Stimulated activated CD8-positive, alpha-beta memory T cell treated with anti-CD3 and anti-CD28 coated beads, Interleukin-2, amount 100 ng/mL, for 48 hours (primary cell): ENCODE measurements at places on chromosomes 1 and 21.

GRCh38 chr1:27759236-27759635 lies 13.8 kb upstream of the STX12 start:
- no peak for DNase-seq

GRCh38 chr1:172999349-172999748 lies 51.4 kb downstream of the TNFSF18 start:
- DNase-seq = no peak

DNA sequence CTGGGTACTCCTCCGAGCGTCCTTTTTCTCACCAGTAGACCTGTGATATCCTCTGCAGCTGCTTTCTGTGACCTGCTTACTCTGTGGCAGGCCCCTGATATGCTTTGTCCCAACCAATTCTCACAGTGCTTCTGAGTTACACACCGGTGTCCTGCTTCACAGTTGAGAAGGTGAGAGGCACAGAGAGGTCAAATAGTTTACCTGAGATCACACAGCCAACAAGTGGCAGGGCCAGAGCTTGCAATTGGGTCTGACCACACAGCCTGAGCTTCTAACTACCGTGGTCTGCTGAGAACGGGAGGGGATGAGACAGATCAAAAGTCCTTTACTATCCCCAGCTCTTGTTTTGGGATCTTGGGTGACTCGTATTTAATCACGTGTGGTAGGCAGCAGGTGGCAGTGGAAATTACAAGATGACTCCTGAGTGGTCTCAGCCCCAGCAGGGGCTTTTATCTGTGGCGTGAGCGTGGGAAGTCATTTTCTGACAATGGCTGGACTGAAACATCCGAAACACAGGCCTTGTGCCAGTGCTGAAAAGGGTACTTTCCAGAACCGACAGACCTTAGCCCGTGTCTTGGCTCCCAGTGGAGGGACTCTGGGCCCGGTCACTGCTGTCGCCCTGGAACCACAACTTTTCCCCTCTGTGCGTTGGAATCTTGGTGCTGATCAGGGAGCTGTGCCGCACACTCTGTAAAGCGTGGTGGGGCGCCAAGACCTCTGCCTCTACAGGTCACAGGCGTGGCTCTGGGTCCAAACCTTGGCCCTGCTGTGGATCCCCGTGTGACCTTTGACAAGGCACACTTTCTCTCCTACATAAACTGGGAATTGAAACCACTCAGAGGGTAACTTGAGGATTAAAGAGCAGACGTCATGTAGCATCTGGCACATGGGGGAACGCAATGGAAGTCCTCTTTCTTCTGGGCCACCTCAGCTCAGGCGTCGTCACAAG lies 11.9 kb downstream of the THEMIS2 start:
- DNase-seq = no peak

DNA sequence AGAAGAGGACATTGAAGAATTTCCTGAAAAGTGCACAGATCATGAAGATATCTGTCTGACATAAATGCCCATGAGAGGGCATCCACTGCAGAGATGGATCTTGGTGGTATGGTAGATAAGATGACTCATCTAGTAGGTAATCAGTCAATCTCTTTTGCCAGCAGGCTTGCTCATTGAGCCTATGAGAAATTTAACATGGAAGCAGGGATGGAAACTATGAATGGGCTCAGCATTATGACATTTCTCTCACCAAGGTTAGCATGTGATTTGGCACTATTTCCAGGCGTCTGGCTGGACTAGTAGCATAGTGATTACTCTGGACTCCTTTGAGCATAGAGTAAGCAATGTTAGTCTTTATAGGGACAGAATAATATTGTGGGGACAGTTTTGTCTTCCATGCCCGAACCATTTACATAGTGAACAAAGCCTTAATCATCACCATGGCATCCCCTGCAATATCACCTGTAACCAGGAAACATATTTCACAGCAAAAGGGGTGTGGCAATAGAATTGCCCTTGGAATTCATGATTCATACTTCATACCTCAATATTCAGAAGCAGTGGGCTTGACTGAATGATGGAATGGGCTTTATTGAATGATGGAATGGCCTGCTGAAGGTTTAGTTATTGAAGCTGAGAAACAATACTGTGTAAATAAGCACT lies 7.3 kb downstream of the OR2C3 start:
- no peak for DNase-seq

DNA sequence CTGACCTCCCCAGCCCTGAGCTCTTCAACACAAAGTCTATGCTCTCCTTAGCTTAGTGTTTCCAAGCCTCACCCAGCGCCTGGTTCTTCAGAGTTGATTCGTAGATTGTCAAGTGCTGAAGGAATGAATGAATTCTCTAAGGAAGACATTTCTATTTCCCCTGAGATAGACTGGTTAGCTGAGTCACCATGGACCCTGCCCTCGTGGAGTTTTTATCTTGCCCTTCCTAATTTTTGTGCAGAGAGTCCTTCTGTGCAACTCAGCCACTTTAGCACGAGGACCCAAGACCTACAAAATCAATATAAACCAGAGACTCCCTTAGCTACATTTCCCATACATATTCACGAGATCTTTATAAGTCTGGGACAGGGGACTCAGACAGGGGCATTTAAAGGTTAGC lies 2.6 kb upstream of the CD244 start:
- DNase-seq = no peak

DNA sequence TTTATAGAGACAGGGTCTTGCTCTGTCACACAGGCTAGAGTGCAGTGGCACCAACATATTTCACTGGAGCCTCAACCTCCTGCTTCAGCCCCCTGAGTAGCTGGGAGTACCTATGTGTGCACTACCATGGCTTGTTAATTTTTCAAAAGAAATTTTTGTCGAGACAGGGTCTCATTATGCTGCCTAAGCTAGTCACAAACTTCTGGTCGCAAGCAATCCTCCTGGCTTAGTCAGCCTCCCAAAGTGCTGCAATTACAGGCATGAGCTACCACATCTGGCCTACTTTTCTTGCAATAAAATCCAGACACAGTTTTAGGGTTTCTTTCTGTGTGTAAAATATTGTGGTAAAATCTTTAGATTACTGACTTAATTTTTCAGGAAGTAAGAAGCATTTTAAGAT lies 27.9 kb upstream of the NTPCR start:
- DNase-seq = no peak

DNA sequence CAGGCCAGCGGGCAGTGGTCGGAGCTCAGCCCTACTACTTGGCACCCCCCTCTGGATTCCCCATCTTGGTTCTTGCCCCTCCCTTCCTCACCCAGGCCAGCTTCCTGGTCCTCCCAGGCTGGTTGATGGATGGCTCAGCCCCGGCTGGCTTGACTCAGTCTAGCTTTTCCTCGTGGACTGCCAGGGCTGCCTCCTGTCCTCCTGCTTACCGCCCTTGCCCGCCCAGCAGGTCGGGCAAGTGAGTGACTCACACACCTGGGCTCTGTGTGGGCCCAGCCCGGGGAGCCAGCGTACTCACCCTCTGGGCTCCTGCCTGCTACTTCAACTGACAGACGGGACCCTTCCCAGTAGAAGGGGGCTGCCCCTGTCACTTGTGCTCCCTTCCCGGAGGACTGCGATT lies 19.5 kb upstream of the ARHGEF10L start:
- no peak for DNase-seq

- no peak for DNase-seq
Observed at GRCh38 chr1:52239708-52240001, 97.8 kb downstream of the ZFYVE9 start.

- no peak for DNase-seq
Observed at GRCh38 chr1:246008363-246008831, 498.7 kb downstream of the SMYD3 start.

DNA sequence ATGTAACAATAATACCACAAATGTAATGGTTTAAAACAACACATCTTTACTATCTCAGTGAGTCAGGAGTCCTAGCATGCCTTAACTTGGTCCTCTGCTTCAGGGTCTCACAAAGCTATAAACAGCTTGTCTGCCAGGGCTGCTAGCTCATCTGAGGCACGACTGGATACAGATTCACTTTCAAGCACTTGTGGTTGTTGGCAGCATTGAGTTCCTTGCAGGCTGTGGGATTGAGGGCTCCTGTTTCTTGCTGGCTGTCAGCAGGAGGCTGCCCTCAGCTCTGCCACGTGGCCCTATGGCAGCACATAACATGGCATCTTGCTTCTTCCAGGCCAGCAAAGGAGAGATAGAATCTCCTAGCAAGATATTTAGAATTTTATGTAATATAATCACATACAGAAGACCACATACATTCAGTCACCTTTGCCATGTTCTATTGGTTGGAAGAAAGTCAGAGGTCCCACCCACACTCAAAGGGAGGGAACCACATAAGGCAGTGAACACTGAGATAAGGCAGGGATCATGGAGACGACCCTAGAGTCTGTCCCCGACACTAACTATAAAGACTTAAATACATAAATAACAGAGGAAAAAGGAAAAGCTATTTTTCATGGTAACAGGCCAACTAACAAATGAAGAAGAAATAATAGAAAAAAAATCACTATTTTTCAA lies 18.9 kb upstream of the IPP start:
- no peak for DNase-seq

DNA sequence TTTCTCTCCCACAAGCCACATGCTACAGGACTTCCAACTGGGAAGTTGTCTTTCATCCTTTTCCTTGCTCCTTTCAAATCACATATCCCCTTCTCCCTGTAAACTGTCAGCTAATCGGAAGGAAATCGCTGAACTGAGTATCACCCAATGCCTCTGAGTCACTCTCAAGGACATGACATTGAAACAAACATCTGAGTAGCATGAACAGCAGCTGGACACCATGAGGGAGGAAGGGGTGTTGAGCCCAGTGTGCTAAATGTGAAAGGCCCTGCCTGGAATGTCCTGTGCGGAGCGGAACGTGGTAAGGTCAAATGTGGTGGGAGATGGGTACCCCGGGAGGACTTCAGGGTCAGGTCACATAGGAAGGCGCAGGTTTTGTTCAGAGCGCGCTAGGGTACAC lies at the start of gene OR2AJ1:
Gene OR2AJ1, plus strand, starts transcription at position 22 of the 400 bp plus-strand sequence. CDS start 8,880 bp downstream, outside the sequence.
- no peak for DNase-seq

GRCh38 chr1:92778376-92778775 lies 6.5 kb downstream of the EVI5 start:
- DNase-seq = no peak

GRCh38 chr21:26461500-26461899 lies 111.6 kb downstream of the CYYR1 start:
- no peak for DNase-seq

DNA sequence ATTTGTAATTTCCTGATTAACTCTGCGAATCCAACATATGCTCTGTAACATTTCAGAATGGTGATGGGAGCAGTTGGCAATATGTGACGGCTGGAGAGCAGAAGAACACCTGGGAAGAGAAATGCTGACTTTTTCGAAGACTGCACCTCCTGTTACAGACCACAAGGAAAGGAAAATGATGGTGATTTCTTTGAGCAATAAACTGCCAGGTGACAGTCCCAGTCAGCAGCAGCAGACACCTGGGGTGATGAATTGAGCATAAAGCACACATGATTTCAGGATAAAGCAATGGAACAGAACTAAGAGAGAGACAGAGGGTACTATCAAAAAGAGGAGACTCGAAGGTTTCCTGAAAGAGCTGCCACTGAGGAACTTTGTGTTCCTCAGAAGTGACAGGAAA lies 528.6 kb downstream of the NEGR1 start:
- DNase-seq = no peak

DNA sequence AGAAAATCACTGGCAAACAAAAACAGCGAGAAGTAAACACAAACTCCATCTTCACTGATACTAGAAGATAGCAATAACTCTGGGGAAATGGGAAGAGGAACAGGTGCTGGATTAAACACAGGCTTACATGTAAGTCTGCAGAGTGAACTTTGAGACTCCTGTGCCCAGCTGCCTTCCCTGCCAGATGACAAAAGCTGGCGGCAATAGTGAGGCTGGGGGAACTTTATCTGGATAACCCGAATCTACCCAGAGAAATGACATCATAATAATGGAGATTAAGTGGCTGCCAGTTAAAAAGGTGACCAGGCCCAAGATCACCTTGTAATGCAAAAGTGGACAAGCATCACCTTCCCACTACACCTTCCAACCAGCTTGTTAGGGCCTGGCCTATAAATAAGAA lies 184.5 kb downstream of the CHRM3 start:
- no peak for DNase-seq

DNA sequence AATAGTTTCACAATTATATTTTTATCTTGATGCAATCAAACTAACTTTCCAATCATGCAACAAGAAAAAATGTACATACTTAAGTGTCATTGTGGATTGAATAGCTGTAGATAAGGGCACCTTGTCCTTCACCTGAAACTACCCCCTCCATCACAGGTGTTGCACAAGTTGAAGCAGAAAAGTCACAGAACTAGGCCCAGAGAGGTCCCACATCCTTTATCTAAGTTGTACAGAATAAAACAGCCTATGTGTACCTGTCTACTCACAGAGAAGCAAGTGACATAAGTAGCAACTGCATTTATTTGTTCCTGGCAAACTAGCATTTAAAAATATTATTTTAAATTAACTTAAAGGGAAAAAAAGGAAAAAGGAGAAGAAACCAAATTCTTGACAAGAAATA lies 256.8 kb downstream of the FAF1 start:
- DNase-seq = no peak

GRCh38 chr1:64845831-64846425 lies 101.1 kb downstream of the RAVER2 start:
- no peak for DNase-seq

- DNase-seq = no peak
Observed at GRCh38 chr1:101388904-101389546, 152.2 kb downstream of the S1PR1 start.

- DNase-seq = no peak
Observed at GRCh38 chr1:166950156-166950555, 25.2 kb downstream of the ILDR2 start.

- DNase-seq = no peak
Observed at GRCh38 chr21:20703112-20703767, 295.0 kb upstream of the NCAM2 start.

GRCh38 chr1:109193653-109194590 lies 19.8 kb upstream of the SARS1 start:
- no peak for DNase-seq

DNA sequence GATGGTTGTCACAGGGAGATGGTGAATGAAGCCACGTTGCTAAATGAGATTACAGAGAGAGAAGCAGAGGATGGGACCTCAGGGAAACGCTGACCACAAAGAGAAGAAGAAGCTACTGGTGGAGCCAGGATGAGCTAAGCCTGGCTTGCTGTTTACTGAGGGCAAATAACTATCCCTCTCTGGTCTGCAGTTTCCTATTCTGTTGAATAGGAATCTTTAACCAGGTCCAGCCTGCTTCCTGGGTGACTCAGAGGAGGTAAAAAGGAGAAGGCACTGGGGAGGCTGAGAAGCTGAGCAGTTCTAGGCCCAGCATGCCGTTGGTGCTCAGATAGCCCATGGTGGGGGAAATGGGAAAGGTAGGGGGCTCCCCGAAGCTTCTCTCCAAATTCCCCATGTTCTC lies 29.6 kb downstream of the DMBX1 start:
- DNase-seq = no peak

DNA sequence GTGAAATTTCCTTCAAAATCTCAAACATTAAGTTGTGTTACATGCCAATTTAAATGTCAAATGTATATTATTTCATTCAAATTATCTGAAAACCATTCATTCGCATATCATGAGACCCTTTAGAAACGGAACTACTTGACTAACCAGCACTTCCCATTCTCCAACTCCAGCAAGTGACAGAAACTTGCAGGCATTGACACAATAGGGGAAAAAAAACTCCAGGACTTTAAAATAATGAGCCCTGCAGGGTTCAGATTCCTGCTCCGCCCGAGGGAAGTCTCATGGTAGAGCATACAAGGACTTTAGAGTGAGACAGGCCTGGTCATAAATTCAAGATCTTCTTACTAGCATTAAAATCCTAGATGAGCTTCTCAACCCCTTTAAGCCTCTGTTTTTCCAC lies 138.9 kb downstream of the NR5A2 start:
- no peak for DNase-seq

GRCh38 chr1:39573736-39574624 lies 2.6 kb downstream of the PABPC4 start:
- DNase-seq = no peak

- peak; percentile 64 for DNase-seq
Observed at GRCh38 chr1:26145041-26145959, 13.6 kb upstream of the FAM110D start.
